ENCODE measurements at places on chromosomes 11 and 22.

- DNase-seq = no peak
Observed at GRCh38 chr22:46641811-46642266, 21.7 kb downstream of the GRAMD4 start.

- peak; percentile 31 for DNase-seq
Observed at GRCh38 chr22:23183061-23183698, 2.9 kb downstream of the BCR start.

DNA sequence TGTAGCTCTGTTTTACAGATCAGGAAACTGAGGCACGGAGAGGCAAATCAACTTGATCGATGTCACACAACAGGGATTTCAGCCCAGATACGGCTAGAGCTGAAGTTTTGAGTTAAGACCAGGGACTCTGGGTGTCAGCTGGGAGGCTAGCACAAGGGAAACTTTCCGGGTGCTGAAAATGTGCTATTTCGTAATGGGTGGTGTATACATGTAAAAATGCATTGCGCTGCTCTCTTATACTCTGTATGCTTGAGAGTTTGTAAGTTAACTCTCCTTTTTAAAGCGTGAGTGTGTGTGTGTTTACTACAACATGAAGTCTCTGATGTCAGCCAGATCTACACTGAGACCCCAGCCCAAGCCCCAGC is 227.6 kb downstream of the MN1 start:
- no peak for DNase-seq

GRCh38 chr22:43823353-43823908 is 11.3 kb upstream of the EFCAB6 start:
- DNase-seq = no peak

GRCh38 chr11:40170078-40170477 is 1289.4 kb downstream of the LRRC4C start:
- no peak for DNase-seq

GRCh38 chr11:120807414-120808150 is 216.3 kb upstream of the TBCEL start:
- DNase-seq = no peak

- DNase-seq = no peak
Observed at GRCh38 chr11:95703049-95703448, 86.5 kb downstream of the FAM76B start.

DNA sequence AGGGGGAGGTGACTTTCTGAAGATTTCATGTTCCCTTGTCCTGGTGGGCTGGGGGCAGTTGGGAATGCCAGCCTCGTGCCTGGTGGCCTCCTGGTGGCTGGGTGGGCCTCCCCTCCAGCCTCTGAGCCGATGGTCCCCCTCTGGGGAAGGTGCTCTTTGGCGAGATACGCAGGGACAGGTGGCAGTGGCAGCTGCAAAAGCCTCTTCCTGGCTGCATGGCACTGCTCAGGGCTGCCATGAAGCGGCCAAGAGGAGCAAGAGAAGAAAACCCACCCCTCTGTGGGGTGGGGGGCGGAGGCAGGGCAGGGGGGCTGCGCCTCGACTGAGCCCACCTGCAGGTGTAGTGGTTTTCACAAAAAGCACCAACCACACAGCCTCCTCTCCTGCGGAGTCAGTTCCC is 61.8 kb upstream of the PHF21B start:
- no peak for DNase-seq

GRCh38 chr22:39448205-39449054 is 8.4 kb upstream of the MGAT3 start:
- DNase-seq = no peak

DNA sequence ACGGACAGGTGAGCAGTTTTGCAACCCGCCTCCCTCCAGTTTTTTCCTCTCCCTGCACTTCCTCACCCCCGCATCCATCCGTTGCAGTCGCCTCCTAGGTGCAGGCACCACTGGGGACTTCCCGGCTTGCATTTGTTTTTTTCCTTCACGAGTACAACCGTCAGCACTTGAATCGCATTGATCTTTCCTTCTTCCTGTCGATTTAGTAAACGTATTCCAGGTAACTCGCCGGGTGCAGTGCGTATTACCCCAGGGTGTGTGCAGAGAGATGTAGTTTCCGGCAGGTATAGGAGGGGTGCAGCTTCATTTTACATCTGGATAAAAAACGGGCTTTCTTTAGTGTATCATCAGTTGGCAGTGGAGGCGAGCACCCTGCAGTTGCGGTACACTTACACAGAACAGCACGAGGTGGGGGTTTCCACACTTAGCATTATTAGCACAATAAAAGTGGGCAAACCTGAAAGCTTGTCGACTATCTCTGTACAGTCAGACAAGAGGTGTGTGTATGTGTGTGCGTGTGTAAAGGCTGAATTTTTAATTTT is at the start of gene SORL1-AS1:
SORL1-AS1 (minus strand) TSS at position 359 of the 542 bp plus-strand sequence.
- DNase-seq = peak; percentile 77

GRCh38 chr11:44876194-44876723 is 74.4 kb downstream of the TP53I11 start:
- no peak for DNase-seq

DNA sequence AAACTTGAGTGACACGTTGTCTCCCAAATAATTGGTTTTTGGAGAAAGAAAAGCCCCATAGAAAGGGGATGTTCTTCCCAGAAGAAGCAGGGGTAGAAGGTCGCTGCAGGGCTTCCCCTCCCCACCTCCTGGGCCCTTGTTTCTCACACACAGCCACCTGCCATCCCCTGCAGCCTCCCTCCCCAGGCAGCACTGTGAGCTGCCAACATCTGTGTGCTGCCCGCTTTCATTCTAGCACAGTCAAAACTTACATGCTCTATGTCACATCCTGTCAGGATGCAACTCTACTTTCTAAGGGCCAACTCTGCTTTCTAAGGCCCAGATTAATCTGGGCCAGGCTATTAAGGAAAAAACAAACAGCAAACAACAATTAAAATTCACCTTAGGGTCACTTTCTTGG is 309.4 kb upstream of the ZC3H12C start:
- no peak for DNase-seq

- no peak for DNase-seq
Observed at GRCh38 chr11:126345759-126346585, 9.5 kb upstream of the ST3GAL4 start.

DNA sequence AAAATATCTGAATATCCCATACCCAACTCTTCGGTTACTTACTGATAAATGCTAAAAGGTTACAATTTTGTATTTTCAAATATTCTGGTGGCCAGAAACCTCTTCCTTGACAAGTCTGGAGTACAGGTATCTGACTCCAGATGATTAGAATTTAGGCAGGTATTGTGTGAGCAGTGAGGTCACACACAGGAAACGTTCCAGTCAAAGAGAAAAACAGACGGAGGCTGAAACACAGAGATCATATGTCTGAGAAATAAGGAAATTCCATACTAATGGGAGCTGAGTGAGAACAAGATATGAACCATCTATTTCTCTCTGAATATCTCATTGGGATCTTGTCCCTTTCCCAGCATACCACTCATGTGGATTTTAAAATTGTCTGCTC is 89.4 kb upstream of the IGLL5 start:
- DNase-seq = no peak

Data from NCI-H1105 treated with DMSO at 0.1 percent for 48 hours (cell line).